ENCODE measurements at places on chromosomes 5 and 9.

DNA sequence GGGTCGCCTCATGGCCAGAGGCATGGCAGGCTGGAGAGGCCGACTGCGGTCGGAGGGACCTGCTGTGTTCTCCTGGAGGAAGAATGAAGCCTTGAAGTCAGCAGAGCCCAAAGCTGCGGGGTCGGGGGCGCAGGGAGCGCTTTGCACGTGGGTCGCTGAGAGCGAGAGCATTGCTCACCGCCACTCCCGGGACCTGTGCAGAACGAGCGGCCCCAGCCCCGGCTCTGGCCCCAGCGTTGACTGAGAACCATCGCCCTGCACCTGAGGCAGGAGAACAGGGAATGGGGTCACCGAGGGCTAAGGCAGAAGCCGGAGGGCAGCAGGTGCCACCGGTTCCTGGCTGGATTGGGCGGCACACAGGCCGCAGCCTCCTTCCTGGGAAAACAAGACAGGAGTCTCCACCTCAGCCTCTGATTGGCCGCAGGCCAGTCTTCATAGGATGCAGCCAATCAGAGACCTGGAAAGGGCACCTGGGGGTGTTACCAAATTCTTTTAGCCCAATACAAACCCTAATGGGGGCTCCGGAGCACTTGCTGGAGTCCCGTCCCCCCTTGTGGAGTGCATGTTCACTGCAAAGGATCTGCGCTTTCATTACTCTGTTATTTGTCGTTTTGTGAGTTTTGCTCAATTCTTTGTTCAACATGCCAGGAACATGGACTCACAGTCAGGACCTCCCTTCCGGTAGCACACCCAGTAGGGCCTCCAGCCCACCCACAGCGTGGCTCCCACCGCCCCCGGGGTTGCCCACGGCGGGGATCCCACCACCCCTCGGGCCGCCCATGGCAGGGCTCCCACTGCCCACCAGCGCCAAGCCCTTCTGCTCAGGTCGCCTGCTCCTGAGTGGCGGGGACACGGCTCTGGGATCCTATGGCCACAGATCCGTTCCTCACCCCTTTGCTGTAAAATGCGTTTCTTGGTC, 24.7 kb upstream of the SLC6A19 start:
- DNase-seq = no peak

GRCh38 chr5:139600336-139600949, 39.3 kb downstream of the UBE2D2 start:
- peak; percentile 11 for DNase-seq

- DNase-seq = peak; percentile 68
These were observed 111.3 kb upstream of the PCA3 start for GRCh38 chr9:76652894-76653293.

- DNase-seq = no peak
These were observed 42.3 kb upstream of the MOCS2 start for GRCh38 chr5:53151713-53152458.

- no peak for DNase-seq
These were observed 17.0 kb downstream of the FOCAD start for GRCh38 chr9:20701060-20701459.

- peak; percentile 48 for DNase-seq
These were observed 14.9 kb upstream of the TMEM267 start for GRCh38 chr5:43498581-43498980.

- DNase-seq = no peak
These were observed 335.3 kb upstream of the ACTBL2 start for GRCh38 chr5:57817924-57818323.

- DNase-seq = no peak
These were observed 142.5 kb upstream of the DMRT1 start for GRCh38 chr9:698954-699353.

DNA sequence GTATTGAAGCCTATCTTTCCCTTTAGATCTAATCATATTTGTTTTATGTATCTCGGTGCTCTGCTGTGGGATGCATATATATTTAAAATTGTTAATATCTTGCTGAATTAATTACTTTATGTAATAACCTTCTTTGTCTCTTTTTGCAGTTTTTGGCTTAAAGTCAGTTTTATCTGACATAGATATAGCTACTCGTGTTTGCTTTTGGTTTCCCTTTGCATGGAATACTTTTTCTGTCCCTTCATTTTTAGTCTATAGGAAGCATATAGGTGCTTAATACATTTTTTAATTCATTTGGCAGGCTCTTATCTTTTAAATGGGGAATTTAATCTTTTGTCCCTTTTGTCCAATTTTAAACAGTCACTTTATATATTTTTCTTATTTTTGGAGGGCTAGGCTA, 360.6 kb upstream of the PRR16 start:
- DNase-seq = no peak

DNA sequence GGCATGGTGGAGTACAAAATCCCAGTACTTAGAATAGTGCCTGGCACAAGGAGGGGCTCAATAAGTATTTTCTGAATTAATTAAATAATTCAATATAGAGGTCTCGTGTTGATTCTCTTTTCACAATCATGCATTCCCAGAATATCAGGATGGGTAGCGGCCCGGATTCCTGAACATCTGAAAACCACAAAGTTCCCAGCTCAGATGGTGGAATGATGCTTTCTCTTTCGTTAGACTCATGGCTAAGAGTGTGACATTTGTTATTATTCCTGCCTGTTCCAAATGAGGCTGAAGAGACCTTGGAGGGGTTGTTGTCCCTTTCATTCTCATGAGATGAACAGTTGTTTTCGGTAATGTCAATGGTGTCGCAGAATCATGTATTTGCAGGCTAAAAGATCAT, 95.4 kb upstream of the LIFR start:
- DNase-seq = no peak

GRCh38 chr5:81854915-81855314, 104.0 kb upstream of the SSBP2 start:
- DNase-seq = no peak

DNA sequence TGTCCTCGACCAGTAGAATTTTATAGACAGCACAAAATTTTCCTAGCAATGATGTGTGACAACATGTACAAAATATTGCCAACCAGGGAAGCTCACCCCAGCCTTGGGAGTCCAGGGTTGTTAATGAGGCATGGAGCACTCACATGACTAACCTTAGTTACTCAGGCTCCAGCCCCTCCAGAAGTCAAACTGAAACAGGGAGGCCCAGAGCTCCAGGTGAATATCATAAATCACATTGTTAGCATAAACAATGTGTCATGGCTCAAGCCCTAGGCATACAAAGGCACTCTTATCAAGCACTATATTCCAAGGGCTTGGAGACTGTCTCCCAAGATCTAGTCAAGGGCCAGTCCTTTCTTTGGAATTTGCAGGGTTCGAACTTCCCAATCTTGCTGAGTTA, 44.4 kb downstream of the TNFAIP8 start:
- no peak for DNase-seq

DNA sequence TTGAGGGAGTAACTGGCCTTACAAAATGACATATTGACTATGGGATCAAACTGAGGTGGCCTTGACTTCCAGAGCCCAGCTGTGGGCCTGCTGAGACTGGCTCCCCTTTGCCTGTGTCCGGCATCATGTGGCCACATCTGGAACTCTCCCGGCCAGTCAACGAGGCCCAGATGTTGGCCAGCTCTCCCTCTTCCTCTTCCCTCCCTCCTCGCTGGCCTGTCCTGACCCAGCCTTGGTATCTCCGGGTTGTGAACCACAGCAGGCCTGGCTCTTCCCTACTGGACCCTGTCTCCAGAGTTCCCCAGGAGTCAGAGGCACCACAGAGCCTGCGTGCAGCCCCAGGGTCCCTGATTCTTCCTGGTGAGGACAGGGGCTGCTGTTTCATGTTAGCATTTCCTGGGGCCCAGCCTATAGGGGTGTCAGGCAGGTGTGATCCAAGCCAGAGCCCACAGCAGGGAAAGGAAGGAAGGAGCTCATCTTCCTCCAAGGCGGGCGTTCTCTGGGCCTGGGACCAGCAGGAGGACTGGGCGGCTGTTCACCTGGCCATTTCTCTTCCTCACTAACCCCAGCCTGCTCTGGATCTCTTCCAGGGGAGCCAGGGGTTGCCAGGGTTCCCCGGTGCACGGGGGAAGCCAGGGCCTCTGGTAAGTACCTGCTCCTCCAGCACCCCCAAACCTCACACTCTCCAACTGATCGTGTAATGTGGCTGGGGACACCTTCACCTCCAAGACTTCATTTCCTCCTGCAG, 81.2 kb downstream of the COL27A1 start:
- DNase-seq = no peak

- peak; percentile 42 for DNase-seq
These were observed 1.5 kb upstream of the RFX3 start for GRCh38 chr9:3526997-3527940.

DNA sequence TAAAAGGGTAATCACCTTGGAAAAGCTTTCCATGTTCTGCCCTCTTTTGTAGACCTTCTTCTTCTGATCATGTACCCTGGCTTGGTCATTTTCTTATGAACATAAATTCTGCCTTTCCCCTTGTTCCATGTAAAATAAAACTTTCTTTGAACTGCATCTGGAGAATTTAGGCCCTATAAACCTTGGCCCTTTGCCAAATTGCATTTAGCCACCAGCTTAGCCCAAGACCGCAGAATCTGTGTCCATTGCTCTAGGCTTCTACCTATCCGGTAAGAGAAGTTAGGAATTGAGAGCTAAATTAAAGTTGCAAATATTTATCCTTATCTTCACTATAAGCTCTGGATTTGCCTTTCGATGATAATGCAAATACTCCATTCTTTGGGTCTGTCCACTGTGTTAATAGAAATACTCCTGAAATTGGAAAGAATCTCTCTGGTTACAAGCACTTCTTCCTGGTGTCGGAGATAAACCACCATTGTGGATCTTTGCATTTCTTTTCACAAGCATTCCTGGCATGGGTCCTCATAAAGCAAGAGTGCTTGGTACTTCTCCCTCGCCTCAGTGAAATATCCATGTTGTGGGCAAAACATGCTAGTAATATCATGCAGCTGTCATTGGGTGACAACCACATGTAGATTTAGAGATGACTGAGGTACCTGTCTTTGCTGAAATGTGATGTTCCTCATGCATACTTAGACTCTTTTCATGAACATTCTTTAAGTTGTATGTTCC, 698.0 kb upstream of the WWC1 start:
- DNase-seq = no peak

GRCh38 chr9:36031774-36032555, 4.7 kb upstream of the RECK start:
- DNase-seq = no peak

DNA sequence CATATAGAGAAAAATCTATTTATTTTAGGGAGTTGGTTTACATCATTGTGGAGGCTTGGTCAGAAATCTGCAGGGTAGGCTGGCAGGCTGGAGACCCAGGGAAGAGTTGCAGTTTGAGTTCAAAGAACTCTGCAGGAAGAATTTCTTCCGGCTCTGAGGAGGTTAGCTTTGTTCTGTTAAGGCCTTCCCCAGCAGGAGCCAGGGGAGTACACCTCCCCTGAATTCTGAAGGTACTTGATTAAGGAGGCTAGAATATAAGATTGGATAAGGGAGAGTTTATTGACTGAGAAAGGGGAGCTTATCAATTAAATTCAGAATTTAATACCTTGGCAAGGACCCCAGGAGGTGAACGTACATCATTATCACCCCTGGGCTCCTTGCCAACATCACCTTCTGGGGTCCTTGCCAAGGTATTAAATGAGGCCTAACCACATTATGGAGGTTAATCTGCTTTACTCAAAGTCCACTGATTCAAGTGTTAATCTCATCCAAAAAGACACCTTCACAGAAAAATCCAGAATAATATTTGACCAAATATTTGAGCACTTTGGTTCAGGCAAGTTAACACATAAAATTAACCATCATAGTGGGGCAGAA, 351.7 kb downstream of the CWC27 start:
- DNase-seq = no peak

- peak; percentile 57 for DNase-seq
These were observed 12.8 kb upstream of the NDFIP1 start for GRCh38 chr5:142095651-142096330.

DNA sequence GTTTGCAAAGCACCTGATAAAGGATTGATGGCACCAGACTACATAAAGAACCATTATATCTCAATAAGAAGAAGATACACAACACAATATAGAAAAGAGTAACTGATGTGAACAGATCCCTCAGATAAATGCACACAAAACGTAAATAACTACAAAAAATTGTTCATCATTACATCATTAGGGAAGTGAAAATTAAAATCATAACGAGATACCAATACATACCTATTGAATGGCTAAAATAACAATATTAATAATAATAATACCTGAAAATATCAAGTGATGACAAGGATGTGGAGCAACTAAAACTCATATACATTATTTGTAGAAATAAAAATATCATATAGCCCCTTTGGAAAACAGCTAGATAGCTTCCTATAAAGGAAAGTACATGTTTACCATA, 469.5 kb downstream of the DMRTA1 start:
- no peak for DNase-seq

- peak; percentile 38 for DNase-seq
These were observed 83.4 kb upstream of the DMRT1 start for GRCh38 chr9:758146-758545.

DNA sequence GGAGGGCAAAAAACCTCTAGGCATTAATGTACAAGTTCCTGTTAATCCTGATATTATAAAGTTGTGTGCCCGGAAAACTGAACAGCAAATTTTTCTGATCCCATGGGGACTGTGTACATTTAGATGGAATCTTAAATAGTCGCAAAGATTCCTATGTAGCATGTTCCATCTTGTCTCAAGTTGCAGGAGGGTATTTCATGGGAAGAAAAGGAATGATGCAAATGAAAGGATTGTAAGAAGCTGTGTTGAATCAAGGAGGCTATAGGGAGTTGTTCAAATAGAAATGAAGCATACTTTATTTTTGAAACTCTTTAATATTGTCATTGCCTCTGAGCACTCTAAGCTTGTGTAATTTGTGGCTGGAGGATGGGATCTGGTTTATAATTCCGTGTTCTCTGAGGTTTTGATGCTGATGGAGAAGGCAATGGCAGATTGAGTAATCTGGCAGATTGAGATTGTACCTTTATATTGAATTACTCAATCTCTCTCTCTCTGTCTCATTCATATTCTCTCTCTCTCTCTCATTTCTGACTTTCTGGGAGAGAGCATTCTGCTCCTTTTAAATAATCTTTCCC, 288.5 kb downstream of the OSTF1 start:
- no peak for DNase-seq

GRCh38 chr5:180212363-180213255, 3.6 kb upstream of the RASGEF1C start:
- no peak for DNase-seq

- DNase-seq = no peak
These were observed 31.5 kb downstream of the GOLGA2 start for GRCh38 chr9:128244091-128244836.

GRCh38 chr5:16740066-16740810, 123.4 kb upstream of the RETREG1 start:
- no peak for DNase-seq

GRCh38 chr9:16312962-16313546, 557.4 kb downstream of the BNC2 start:
- no peak for DNase-seq

DNA sequence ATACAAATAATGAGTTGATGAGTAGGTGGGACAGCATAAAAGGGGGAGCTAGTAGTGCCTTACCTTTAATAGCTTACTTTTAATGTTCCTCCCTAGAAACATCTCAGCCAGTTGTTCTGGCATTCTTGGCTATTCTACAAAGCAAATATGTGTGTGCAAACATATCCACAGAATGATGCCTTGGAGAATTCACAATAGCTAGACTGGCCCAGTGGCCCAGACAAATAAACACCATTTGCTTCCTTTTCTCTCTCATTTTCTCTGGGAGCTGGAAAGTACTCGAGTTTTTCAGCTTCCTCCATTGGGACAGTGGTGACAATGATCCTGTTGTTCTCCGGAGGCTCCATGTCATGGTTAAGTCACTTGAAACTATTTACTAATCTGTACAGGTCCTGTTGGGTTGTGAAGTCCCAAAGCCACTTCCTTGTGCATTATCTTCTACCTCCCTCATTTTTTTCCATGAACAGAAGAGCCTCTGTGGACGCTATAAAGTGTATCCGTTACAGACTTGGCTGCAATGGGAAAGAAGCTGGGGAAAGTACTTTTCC, 122.9 kb downstream of the DMAC1 start:
- no peak for DNase-seq

- peak; percentile 43 for DNase-seq
These were observed 169.5 kb downstream of the TLR4 start for GRCh38 chr9:117873664-117874063.

All from suppressor macrophage treated with lipopolysaccharide for 4 hours (primary cell).